ENCODE measurements at places on chromosomes 1 and 21.

- no peak for DNase-seq
These were observed 57.5 kb upstream of the PLPPR5 start for GRCh38 chr1:99062192-99062591.

DNA sequence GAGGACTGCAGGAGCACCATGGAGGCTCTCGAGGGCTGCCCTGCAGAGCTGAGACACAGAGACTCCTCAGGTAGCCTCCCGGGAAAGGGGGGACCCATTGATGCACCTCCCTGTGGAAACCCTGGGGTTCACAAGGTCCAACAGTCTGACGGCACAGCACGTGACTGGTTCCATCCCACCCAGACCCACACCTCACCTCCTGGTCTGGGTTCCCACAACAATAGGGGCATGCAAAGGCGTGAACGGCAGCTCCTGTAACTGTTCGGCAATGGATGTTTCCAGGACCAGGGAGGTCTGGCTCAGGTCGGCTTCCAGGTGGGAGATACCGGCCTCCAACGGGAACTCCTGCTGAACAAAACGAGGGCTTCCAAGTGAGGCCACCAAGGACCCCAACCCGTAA, 86.8 kb downstream of the NPHP4 start:
- no peak for DNase-seq

DNA sequence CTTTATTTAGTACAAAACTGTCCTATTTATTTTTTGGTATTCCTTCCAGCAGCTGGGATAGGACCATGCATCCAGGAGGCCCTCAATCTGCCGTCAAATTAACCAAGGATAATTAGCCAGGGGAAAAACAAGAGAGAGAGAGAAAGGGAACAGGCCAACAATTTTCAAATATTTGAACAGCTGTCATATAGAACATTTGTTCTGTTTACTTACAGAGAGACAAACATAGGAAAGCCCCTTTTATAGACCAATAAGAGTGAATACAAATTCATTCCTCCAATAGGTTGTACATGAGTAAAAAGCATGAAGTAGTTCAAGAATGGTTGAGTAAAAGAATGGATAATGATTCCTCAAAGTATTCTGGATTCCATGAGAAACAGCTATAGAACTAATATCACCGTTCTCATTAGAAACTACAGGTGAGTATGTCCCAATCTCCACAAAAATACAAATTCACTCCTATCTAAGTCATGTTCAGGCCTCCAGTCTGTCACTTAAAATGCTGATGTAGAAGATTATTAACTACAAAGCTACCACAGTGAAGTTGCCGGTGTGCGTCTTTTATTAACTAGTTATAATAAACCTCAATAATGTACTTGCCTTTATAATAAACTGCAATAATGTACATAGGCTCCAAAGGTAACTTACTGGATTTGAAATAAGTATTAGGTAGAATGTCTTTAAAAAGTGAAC, 64.8 kb upstream of the GNG4 start:
- no peak for DNase-seq

DNA sequence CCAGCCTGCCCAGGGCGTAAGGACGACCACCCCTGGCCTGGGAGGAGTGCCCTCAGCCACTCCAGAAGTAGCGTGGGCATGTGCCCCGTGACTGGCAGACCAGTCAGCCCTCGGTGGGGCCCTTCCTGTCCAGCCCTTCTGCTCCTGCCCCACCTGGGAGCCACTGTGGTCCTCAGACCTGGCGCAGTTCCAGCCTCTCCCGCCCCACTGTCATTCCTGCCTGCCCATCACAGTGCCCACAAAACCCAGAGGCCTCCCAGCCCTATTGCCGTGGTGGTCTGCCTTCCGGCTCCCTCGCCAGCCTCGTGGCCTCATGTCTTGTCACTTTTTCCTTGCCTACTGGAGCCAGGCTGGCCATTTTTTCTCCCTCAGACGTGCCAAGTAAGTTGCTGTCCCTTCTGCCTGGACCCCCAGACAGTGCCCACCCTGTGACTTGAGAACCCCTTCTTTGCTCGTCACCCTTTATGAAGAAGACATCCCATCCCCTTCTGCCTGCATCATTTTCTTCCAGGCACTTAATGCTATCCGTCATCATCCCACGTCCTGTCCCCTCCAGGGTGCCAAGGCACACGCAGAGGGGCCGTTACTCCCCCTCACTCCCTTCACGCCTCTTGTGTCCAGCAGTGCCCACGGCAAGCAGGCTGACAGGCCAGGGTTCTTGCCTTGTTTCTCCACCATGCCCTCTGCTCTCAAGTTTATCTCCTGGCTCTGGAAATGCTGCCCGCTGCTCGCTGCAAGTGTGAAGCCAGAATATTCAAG, 122.6 kb downstream of the CAMTA1 start:
- no peak for DNase-seq

DNA sequence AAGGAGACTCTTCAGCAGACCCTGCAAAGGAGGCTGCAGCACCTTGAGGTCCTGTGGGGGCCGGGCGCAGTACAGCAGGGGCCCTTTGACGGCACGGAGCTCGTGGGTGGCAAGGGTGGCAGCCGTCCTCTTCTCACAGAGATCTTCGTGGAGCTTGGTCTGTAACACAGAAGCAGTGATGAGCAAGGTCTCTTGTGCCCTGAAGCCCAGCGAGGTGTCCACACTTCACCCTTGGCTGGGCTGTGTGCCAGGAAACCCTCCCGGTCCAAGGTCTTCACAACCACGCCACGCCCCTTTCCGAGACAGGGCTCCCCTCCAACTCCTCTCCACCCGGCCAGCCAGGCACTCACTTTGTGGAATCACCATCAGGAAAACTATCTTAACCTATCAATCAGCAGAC, 11.3 kb downstream of the LRRC47 start:
- DNase-seq, result no peak

DNA sequence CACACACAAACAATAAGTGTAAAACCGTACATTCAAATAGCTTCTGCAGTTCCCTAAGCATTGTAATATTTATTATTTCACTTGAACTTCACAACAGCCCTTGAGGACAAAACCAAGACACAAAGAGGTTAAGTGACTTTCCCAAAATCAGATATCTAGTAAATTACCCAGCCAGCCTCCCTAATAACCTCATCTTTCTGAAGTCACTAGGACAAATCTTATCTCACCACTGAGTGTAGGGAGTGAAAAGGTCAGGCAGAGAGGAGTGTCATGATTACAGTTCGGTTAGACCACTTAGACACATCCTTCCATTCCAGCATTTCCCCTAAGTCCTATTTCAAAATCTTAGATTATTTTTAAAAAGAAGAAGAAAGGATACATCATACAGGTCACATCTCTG, 377.3 kb upstream of the NFIA start:
- DNase-seq, result no peak

- DNase-seq, result no peak
These were observed 10.9 kb upstream of the GALNT2 start for GRCh38 chr1:230056098-230056497.

GRCh38 chr1:230112131-230112701, 45.2 kb downstream of the GALNT2 start:
- no peak for DNase-seq

- no peak for DNase-seq
These were observed 47.0 kb upstream of the PLA2G4A start for GRCh38 chr1:186781730-186782129.

GRCh38 chr21:39363607-39364555, 15.0 kb upstream of the HMGN1 start:
- peak; percentile 64 for DNase-seq

GRCh38 chr21:35853321-35854239, 206.7 kb downstream of the SETD4 start:
- no peak for DNase-seq

- no peak for DNase-seq
These were observed 29.1 kb downstream of the EIF2D start for GRCh38 chr1:206582971-206583706.

DNA sequence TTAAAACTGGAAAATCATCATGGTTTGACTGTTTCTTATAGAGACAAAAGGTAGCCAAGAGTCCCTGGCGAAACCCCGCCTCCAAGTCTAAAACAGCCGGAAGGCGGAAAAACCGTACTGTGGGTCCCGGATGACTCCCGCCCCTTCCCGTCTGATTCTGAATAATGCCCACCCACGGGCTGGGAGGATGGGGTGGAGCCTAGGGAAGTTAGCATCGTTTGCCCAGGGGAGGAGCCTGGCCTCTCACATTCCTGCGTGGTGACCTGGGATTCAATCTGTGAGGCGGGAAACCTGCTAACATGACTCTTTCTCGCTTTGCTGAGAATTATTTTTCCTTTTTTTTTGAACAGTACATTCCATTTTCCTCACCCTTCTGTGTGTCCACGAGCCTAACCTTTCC, 124.9 kb downstream of the KCNK1 start:
- no peak for DNase-seq

GRCh38 chr1:234163267-234163919, 209.9 kb upstream of the COA6 start:
- no peak for DNase-seq

DNA sequence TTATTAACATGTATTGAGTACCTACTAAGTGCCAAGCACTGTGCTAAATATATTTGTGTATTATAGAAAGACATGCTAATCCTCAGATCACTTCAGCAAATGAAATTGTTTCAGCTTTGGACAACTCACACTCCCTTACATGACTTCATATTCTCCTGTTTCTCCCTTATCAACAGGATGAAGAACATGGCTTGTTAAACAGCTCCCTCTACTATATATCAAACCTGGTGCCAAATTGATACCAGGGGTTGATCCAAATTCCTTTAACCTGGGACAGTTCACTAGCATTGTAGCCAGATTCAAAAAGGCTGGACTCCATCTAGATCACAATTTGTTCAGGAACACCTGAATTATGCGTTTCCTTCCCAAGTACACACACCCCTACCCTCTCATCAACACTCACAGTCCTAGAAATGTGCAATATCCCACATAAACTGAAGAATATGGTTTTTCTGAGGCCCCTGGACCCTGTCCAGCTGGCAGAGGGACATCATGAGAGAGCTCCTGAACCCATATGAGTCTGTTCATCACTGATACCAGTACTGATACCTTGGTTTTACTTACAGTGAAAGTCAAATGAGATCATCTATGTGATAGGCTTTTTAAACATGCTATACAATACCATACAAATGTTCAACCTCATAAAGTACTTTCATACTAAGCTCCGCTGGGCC, 47.0 kb upstream of the PALMD start:
- DNase-seq, result no peak

- DNase-seq, result no peak
These were observed 33.2 kb downstream of the UBASH3A start for GRCh38 chr21:42436914-42437313.

DNA sequence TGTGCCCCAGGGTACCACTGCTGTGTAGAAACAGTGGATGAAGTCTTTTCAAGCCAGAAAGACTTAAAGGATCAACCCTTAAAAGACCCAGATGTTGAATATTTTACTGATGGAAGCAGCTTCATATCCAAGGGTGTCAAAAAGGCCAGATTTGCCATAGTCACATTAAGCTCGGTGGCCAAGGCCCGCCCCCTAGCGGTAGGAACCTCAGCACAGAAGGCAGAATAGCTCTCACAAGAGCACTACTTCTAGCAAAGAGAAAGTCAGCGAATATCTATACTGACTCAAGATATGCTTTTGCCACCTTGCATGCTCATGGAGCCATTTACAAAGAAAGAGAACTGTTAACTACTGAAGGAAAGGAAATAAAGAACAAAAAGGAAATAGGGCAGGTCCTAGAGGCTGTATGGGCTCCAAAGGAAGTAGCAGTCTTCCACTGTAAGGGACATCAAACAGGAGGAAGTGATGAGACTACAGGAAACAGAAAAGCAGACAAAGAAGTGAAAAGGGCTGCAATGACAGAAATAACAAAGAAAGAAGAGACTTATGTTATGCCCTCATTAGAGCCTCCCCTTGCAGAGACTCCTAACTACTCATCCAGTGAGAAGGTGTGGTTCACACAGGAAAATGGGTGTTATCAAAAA, 90.5 kb downstream of the LIPI start:
- DNase-seq, result peak; percentile 22

- DNase-seq, result no peak
These were observed 54.8 kb downstream of the RUNX3 start for GRCh38 chr1:24875257-24875656.

- DNase-seq, result no peak
These were observed 224.9 kb downstream of the GREM2 start for GRCh38 chr1:240387051-240387450.

DNA sequence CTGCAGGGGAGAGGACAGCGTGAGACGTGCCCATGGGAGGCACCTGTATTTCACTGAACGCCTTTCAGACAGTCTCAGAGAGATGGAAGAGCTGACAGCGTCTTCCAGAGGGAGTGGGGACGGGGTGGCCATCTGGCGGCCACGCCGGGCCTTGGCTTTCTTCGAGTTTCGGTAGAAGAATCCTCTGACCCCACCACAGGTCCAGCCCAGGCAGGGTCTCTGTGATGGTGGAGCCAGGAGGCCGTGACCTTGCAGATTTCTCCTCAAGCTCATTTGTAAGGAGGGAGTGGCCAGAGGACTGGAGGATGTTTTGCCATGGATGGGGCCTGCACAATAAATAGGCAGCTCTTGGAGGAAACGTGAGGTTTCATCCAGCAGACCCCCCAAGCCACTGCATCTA, 47.6 kb upstream of the ADARB1 start:
- no peak for DNase-seq

DNA sequence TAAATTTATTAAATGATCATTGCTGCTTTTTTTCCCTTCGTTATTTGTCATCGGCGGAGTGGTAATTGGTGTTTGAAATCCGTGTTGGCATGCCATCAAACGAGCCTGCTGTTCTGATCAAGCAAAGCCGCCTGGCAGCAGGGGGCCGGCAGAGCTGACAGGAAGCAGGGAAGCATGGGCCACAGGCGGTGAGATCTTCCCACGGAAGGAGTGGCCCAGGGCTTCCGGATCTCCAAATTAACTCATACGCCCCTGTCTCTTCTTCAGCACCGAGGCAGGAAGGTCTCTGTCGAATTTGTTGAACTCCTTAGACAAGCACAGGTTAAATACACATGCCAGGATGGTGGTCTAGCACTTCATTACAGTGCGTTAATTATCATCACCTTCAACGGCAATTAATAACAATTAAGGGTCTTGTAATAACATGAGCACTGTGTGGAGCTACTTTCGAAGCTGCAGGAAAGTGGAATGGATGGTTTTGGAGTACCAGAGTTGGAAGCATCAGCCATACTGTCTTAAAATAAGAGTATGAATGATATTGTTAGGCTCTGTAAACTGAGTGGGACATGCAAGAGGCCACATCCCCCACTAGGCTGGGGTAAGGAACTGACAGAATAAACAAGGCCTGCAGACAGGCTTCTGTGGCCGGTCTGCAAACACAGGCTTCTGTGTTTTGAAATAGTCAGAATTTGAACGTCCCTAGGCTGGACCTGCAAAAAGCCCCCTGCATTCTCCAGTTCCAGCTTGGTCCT, 199.4 kb upstream of the DAB1 start:
- DNase-seq, result peak; percentile 3

GRCh38 chr1:171221665-171222591, 26.4 kb upstream of the FMO1 start:
- peak; percentile 22 for DNase-seq

GRCh38 chr1:177210071-177210470, 39.3 kb downstream of the BRINP2 start:
- peak; percentile 1 for DNase-seq

- no peak for DNase-seq
These were observed 34.0 kb upstream of the SAMD13 start for GRCh38 chr1:84267476-84267875.

GRCh38 chr1:33470495-33471012, 1.9 kb upstream of the ZSCAN20 start:
- DNase-seq, result peak; percentile 96
